Hepatic stellate cell (primary cell): ENCODE measurements at places on chromosomes 7 and 10.

GRCh38 chr10:21572578-21572977 is 38.5 kb downstream of the MLLT10 start:
- no peak for DNase-seq

- no peak for DNase-seq
Observed at GRCh38 chr10:79405221-79405994, 40.0 kb downstream of the ZCCHC24 start.

- peak; percentile 18 for DNase-seq
Observed at GRCh38 chr7:107715531-107715930, 28.4 kb upstream of the CBLL1 start.

GRCh38 chr10:115951242-115951641 is 321.8 kb downstream of the GFRA1 start:
- DNase-seq: no peak

DNA sequence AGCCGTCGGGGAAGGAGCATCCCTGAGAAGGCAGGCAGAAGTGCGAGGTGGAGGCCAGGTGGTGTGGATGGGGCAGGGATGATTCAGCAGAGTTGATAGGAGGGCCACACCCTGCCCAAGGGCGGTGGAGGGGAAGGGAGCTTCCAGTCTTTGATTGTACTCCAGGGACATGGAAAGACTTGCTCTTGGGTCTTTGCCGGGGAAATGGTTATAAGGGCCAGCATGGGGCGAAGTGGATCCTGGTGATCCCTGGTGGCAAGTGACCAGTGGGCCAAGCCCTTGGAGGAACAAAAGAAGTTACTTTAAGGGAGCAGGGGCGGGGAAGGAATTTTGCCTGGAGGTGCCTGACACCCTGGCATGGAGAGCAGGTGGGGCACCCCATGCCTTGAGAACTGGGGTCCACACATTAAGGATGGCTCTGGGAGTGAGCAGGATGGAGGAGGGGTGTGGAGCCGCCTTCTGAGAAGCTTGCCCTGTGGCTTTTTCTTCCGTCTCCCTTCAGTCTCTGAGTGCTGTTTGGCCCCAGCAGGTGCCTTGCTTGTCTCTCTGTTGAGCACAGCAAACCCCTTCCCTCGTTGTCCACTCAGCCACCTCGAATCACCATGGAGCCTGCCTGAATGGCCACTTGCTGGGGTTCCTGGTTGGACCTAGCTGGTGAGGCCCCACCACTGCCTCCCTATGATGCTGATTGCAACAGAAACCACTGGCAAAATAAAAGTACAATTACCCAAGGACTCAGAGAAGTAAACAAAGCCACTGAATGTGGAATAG is 83.9 kb downstream of the RAMP3 start:
- no peak for DNase-seq

DNA sequence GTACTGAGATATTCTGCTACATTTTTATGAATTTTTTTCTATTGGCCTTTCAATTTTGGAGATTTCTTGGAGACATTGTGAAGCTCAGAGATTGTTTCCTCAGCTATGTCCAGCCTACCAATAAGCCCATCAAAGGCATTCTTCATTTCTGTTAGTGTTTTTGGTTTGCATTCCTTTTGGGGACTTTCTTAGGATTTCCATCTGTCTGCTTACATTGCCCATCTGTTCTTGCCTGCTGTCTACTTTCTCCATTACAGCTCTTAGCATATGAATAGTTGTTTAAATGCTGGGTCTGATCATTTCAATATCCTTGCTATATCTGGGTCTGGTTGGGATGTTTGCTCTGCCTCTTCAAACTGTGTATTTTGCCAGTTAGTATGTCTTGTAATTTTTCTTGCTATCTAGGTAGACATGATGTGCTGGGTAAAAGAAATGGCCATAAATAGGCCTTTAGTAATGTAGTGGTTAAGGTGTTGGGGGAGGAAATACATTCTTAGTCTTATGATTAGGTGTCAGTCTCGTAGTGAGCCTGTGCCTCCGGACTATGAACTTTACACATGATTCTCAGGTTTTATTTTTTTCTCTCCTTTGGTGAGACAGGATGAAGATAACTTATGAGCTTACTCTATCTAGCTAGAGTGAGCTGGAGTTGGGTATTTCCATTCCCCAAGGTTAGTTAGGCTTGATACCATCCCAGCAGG is 32.6 kb upstream of the NME8 start:
- DNase-seq: no peak

DNA sequence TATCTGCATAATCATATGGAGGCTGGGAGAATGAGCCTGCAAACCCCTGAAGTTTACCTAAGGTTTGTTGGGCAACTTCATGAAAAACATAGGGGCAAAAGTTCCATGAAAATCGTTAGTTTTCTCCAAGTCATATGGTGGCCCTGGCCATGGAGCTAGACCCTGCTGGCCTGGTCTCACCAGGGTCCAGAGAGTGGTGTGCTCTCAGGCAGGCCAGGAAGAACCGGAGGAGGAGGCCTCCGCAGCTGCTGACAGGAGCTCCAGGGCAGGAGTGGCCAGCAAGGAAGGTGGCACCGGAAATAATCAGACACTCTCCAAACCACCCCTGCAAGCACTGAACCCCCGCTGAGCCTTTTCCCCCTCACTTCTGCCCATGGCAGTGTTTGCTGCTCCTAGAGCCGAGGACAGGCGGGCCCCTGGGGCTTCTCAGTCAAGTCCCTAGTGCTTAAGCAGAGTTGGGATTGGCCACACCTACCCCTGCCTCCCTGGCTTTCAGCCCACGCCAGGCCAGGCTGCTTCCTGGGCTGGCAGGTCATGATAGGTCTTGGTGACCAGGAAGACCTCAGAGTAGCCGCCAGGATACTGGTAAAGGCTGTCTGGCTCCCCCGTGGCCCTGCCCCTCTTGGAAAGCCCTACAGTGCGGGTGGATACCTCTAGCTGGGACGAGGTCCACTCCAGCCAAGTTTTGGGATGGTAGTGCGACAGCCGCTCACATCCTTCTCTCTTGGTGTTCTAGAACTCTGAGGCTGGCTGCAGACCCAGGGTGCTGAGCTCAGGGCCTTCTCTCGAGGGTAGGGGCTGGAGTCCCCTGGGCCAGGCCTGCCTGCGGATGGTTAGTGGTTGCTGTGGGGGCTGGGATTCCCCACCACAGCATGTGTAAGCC is 242.8 kb downstream of the MGMT start:
- DNase-seq: no peak

DNA sequence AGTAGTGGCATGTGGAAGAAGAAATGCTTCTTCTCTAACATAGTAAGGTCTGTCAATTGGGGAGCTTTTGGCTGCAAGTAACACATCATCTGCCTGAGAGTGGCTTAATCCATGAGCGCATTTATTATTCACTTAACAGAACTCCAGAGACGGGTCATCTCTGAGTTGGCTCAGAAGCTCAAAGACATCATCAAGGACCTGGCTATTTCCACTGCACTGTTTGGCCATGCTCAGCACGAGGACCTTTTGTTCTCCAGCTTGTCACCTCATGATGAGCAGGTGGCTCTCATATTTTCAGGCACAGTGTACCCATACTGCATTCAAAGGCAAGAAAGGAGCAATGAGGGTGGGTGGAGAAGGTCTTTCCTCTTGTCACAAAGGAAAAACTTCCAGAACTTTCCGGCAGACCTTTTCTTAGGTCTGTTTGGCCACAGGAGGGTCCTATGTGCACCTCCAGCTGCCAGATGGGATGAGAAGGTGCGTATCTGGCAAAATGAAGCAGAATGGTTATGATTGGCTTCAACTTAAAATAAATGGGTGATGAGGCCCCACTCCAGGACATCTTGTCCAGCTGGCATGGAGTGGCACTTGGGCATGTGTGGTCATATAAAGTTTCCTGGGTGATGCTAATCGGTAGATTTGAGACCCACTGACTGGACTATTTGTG is 55.6 kb upstream of the SHH start:
- DNase-seq: no peak

DNA sequence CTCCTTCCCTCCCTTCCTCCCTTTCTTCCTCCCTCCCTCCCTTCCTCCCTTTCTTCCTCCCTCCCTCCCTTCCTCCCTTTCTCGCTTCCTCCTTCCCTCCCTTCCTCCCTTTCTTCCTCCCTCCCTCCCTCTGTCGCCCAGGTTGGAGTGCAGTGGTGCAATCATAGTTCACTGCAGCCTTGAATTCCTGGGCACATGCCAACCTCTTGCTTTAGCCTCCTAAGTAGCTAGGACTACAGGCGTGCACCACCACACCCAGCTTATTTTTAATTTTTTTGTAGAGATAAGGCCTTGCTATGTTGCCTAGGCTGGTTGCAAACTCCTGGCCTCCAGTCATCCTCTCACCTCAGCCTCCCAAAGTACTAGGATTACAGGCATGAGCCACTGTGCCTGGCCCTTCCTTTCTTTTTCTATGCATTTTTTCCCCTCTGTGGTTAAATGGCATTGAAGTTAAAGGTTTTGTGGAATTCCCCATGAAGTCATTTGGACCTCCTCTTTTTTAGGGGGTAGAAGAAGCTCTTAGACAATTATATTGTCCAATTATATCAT is 9.6 kb downstream of the KLHDC10 start:
- DNase-seq: no peak

DNA sequence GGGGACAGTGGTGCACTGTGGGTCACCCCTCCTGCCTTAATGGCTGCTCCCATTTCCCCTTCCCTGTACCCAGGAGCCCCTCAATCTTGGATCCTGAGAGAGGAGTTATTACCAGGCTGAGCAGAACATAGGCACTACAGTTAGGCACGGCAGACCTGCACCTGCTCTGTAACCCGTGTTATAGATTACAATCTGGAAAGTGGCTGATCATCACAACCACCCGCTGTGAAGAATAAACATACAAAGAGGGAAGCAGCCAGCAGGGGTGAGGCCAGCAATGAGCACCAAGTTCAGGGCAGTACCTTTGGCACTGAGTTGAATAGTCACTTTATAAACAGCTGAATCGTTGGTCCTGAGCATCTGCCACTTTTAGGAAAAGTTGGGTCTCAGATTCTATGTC is 1.7 kb downstream of the CDHR1 start:
- DNase-seq: no peak

DNA sequence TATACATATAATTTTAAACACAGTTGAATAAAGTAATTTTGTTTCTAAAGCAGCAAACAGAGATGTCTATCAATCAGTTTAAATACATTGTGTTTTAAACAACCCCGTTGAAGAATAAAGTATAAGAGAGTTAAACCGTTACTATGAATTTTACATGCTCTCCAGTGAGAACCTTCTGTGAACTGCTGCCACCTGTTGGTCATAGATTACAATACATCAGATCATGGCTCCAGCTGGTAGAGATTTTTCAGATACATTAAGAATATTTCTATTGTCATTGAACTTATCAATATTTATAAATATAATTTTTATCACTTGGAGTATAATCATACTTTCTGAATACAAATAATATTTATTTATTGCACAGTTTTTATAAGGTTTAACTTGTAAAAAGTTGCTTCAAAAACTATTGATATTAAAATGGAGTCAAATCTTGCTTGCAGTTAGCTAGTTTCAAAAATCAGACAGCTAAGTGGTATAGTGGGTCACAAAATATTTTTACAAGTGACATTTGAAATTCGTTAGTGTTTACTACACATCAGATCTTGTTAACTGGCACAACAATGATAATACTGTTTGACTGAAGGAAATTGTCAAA is 561.2 kb upstream of the PHF14 start:
- peak; percentile 2 for DNase-seq

DNA sequence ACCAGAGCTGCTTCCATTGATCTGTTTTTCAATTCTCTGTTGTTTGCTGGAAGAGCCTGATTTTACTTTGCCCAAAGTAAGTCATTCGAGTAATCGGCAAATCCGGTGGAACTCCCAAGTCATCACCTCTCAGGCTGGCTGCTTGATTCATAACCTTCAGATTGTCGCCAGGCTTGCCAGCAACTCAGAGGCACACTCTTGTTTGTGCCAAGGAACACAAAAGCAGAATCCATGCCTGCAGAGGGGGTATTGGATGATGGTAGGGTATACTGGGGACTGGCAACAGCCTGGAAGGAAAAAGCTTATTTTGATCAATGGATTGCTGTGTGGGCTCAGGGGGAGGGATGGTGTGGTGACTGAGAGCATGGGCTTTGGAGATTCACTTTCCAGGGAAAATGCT is 542.4 kb downstream of the SORCS3 start:
- DNase-seq: no peak

DNA sequence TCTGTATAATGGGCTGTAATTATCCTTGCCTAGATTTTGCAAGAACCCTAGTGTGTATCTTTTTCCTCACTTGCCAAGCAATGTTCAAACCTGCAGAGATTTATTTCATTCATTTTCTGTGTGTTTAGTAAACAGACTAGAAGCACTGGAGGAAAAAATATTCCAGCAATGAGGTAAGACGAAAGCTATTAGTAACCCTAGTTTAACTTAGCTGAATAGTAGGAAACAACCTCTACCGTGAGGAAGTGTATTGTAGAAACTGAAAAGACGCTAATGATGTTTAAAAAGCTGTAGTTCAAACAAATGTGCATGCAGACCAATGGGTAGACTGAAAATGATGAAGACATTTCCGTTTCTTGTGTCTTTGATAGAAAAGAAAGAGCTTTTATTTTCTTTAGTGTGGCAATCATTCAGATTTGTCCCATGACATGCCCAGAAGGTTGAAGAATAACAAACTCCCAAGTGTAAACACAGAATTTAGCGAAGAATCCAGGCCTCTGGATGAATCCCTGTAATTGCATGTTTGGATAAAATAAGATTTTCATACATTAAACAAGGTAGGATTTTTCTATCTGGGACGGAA is 20.7 kb downstream of the CAV1 start:
- no peak for DNase-seq
